HCT116 (cell line): ENCODE measurements at places on chromosomes 16 and 17.

DNA sequence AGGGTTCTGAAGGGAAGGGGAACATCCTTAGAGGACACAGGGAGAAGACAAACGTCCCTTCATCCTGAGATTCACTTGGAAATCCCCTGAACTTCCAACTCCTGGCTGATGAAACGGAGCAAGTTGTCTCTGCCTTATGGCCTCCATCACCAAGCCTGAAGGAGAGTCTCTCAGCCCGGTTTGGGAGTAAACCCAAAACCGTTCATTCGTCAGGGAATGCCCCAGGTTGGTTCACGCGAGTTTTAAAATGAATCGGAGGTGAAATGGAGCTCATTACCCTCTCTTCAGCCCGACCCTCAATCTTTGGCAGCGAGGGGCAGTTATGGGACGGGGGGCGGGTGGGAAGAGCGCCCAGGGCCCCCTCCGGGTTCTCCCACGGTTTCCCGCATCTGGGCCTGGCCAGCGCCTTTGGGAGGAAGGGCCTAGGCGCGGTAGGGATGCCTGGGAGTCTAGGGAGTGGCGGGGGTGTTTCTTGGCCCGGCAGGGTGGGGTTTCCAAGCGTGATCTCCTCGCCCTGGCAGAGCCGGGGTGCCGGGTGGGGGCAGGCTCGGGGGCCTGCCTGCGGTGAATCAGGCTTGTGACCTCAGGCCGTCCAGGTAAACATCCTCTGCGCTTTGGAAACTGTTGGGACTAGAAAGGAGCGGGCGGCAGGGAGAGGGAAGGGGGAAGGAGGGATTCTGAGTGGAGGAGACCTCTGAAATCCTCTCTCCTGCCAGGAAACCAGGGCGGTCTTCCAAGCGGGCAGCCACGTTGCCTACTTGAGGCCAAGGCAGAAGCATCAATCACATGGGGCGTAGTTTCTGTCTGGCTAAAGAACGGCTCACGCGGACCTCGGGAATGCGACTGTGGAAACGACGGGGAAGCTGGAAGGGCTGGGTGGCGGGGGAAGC lies 24.1 kb upstream of the HOXB13 start:
- no peak for DNase-seq

- no peak for DNase-seq
These were observed 10.8 kb downstream of the GSG1L2 start for GRCh38 chr17:9811086-9811485.

GRCh38 chr16:16038950-16039349 lies 89.5 kb downstream of the ABCC1 start:
- no peak for DNase-seq

DNA sequence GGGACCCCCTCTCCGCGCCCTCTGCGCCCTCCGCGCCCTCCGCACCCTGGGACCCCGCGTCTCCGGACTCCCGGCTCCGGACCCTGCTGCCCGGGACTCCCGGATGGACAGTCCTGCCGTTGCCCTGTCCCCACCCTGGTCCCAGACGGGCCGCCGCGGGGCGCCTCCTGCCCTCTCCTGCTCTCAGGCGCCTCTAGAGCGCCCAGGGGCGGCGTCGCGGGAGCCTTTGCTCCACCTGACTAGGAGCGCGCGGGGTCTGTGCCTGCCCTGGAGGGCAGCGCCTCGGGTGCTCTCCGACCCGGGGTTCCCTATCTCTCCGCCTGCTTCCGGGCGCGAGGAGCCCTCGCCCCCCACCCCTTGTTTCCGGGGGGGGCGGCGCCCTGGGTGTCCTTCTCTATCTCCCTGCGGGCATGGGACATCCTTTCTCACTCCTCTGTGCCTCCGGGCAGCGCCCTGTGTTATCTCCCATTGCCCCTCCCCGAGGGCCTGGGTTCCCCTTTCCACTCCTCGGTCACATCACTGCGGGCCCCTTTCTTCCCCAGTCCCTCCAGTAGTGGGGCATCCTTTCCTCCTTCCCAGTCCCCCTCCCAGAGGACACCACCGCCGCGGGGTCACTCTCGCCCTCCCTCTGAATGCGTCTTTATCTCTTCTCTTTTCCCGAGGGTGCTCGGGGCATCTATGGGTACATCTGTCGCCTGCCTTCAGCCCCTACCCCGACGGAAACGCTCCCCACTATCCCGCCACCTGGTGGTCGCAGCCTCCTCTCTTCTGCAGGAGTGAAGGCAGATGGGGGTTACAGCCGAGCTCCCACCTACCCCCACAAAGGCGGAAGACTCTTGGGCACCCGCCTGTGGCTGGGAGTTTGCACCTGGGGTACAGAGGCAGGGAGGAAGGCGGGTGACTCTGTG lies 875 bp downstream of the PRKCB start:
- no peak for DNase-seq

DNA sequence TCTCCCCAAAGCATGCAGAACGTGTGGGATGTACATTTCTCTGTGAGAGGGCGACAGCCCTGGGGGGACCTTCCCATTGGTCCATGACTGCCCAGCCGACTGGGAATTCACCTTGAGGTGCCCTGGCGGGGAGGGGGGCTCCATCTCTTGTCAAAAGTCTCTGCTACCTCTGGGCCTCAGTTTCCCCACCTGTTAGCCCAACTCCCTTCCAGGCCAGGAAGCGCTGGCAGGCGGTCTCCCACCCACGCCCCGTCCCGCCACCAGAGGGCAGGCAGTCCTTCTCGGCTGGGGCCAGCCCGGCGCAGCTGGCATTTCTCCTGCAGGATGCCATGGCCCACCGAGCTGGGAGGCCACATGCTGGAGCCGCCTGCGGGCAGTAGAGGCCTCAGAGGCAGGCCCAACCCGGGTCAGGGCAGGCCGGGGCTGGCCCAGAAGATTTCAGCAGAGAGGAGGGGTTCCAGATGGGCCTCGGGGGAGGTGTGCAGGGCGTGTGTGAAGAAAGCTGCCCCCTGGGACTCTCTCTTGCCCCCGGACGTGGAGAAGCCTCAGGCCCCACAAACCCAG lies 16.6 kb downstream of the CD7 start:
- DNase-seq: no peak

GRCh38 chr17:59353936-59354755 lies 22.7 kb downstream of the YPEL2 start:
- DNase-seq: no peak

DNA sequence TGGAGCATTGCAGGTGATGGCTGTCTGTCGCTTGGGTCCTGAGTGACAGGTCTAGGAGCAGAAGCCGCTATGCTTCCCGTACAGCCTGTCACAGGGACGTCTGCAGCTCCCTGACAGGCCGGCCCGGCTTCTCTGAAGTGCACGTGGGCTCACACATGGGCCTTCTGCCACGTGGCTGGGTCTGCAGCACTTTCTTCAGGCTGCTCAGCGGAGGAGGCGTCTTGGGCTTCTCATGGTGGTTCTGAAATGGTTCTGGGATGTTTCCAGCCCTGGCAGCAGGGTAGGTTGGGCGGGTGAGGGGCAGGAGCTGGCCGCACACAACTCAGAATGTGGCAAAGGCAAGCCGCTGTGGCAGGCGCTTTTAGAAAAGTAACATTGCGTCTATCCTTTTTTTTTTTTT lies 80.3 kb upstream of the ZNF750 start:
- no peak for DNase-seq

- DNase-seq: no peak
These were observed 114.7 kb downstream of the USP32 start for GRCh38 chr17:60277258-60277657.
